ENCODE measurements at places on chromosomes 1 and 21. TPM values are rescaled to one million over a fixed set of nuclear protein-coding genes. Genes with fewer than 3 reads are reported as not detected.

OR2L2 gene
- total RNA-seq: not detected

GRCh38 chr1:49052102-49052501 is 275.4 kb upstream of the BEND5 start:
- no peak for DNase-seq

GRCh38 chr21:19440792-19441655 is 1037.4 kb upstream of the TMPRSS15 start:
- no peak for DNase-seq

GRCh38 chr1:63269571-63269970 is 52.8 kb upstream of the FOXD3 start:
- no peak for DNase-seq

GRCh38 chr21:15837645-15838044 is 107.9 kb downstream of the USP25 start:
- DNase-seq: no peak
